ENCODE measurements at places on chromosomes 11 and 22.
A peak's percentile ranks its signal among the peaks of the same experiment; 100 is the strongest.

GRCh38 chr11:473415-473814, 23.3 kb downstream of the PTDSS2 start:
- no peak overlapping the region for H3K4me3 ChIP-seq
- peaks cover 7% of the 10 kb centered on the region for H3K36me3 ChIP-seq
- no peaks in the 10 kb centered on the region for H3K27me3 ChIP-seq
- no peak overlapping the region for H3K27ac ChIP-seq
- no peaks in the 10 kb centered on the region for H3K4me1 ChIP-seq

- H3K27ac ChIP-seq = no peak overlapping the region
- H3K36me3 ChIP-seq = no peaks in the 10 kb centered on the region
- H3K4me1 ChIP-seq = peaks cover 5% of the 10 kb centered on the region
- H3K27me3 ChIP-seq = no peaks in the 10 kb centered on the region
- peak overlapping the region; percentile 98 for H3K4me3 ChIP-seq
Observed at GRCh38 chr11:68211546-68211945, 1.6 kb downstream of the KMT5B start.

DNA sequence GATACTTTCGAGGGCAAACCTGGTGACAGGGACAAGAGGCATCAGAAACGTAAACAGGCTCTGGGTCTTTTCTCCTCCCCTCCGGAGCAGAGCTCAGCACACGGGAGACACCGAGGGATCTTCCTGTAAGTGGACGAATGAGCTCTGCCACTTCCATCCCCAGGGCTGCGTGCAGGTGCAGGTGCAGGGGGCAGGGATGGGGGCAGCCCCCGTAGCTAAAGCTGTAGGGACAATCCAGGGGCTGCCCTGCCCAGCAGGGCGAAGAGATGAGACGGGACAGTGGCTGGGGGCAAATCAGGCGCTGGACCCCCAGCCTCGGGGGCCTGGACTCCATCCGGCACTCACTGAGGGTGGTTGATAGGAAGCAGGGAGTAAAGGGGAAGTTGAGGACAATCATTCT, 505.4 kb downstream of the BRD1 start:
- no peak for DNase-seq
- no peak overlapping the region for H3K27ac ChIP-seq
- H3K4me1 ChIP-seq = no peaks in the 10 kb centered on the region
- no peaks in the 10 kb centered on the region for H3K27me3 ChIP-seq

DNA sequence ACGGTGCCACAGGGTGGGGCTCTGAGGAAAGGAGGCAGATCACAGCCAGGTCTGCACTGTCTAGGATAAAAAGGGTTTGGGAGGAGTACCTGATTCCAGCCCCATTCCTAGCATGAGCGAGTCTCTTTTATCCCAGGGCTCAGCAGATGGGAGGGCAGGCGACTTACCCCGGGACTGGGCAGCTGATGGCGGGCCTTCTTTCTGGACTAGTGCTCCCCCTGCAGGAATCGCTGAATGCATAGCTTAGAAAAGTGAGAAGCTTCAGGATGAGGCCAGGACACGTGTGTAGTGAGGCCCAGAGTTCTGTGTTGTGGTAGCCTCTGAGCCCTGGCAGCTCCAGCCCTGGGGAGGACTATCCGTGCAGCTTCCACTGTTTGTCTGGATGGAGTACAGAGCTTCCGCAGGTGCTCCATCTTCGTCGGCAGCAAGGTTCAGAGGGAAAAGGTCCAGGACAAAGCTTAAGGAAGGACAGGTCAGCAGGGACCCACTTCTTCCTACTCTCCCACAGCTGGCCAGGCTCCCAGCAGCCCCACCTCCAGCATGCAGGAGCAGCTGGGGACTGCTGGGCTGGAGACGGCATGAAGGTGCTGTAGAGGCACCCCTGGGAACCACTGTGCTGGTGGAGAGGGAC, 30.4 kb downstream of the COMMD9 start:
- no peak overlapping the region for H3K27ac ChIP-seq
- peaks cover 5% of the 10 kb centered on the region for H3K4me1 ChIP-seq
- no peaks in the 10 kb centered on the region for H3K36me3 ChIP-seq
- no peak overlapping the region for H3K4me3 ChIP-seq

DNA sequence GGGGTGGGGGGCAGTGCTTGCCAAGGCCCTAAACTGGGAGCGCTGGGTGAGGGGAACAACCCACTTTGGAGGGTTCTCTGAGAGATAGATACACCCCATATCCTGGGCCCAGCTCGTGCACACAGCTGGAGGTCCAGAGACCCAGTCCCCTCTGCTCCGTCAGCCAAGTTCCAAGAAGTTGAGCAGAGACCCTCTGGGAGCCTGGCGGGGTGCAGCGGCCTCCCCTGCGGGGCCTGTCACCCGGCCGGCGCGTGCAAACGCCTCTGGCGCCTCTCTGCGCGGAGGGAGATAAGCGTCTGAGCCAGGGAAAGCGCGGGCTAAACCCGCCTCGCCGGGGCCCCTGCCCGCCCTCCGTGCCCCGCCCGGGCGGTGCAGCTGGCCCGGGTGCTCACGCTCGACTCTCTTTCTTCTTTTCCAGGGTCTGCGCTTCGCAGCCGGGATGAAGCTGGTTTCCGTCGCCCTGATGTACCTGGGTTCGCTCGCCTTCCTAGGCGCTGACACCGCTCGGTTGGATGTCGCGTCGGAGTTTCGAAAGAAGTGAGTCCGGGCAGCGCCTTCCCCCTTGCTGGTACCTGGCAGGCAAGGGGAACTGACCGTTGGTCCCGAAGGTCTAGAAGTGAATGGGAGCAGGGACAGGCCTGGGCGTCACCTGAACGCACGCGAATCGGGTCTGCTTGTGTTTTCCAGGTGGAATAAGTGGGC, 540 bp downstream of the ADM start:
- H3K27me3 ChIP-seq = peaks cover 65% of the 10 kb centered on the region
- peaks cover 25% of the 10 kb centered on the region for H3K36me3 ChIP-seq
- no peak overlapping the region for H3K27ac ChIP-seq
- H3K4me1 ChIP-seq = no peaks in the 10 kb centered on the region
- peak overlapping the region; percentile 93 for H3K4me3 ChIP-seq

DNA sequence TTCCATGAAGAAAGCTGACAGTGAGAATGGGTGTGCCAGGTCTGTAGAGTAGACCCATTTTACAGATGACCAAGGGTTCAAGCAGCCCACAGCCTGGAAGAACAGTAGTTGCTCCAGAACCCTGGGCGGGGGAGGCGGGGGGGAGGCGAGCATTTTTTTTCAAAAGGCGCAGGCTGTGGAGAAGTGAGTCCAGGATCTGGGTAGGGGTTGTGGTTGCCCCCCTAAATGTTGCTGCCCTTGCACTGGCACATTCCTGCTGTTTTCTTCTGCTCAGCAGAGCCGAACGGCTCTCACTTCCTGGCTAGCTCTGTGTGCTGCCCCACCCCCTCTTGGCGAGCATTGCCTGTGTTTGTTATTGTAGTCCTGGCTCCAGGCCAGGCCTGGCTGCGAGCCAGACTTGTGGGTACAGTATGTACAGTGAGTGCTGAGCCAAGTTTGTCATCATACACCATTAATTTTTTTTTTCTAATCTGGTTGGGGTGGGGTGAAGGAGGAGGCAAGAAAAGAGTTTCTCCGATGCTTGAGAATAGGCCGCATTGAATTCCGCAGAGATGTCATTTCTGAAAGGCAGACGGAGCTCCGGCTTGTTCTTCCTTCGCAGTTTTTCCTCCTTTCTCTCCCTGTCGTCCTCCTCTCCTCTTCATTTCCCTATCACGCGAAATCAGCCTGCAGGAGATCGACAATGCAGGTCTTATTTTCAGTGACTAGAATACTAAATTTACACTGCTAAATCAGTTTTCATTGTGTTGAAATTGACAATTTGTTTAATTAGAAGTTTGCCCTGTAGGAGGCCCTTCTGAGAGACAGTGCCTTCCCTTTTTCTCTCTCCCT, 100.5 kb downstream of the ZBTB16 start:
- no peaks in the 10 kb centered on the region for H3K4me1 ChIP-seq
- H3K27ac ChIP-seq = peak overlapping the region; percentile 58
- no peaks in the 10 kb centered on the region for H3K36me3 ChIP-seq
- peak; percentile 65 for DNase-seq

DNA sequence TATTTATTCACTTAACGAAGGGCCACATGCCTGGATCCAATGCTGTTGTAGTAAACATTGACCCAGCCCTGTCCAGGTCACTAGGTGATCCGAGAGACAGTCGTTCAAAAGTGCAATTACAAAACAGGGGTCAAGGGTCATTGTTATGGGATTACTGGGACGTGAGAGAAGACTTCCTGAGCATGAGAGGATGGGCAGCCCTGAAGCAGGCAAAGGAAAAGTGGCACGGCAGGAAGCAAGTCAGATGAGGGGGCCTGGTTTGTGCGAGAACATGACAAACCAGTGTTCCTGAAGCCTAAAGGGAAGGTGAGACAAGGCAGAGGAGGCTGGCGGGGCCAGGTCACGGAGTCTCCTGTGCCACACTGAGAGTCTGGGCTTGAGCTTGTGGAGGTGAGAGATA, 15.8 kb upstream of the MMP20 start:
- H3K27ac ChIP-seq = no peak overlapping the region
- H3K4me1 ChIP-seq = no peaks in the 10 kb centered on the region
- H3K36me3 ChIP-seq = no peaks in the 10 kb centered on the region
- no peaks in the 10 kb centered on the region for H3K27me3 ChIP-seq

DNA sequence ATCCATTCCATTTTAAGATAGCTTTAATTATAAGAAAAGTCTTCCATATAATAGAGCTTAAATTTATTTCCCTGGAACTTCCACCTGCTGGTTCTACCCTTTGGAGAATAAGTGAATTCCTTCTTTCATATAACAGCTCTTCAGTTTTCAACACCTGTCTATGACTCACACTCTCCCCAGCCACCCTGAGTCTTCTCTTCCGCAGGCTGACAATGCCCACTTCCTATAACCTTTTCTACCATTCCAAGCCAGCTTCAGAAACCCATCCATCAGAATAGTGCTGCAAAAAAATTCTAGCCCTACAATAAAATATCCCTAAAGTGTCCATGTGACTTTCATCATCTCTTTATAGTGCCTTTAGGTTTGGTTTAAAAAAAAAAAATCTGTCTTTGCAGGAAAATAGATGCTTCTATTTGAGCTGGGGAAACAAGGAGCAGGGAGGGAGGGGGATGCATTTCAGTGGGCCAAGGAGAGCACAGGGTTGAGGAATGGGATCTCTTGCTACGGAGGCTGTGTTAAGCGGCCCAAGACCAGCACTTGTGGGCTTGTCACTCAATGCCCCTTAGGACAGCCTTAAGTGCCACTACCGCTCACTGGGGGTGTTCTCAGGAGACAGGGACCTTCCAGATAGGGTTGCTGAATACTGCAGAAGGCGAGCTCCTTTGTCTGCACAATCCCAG, 178.6 kb downstream of the DSCAML1 start:
- DNase-seq = no peak
- peaks cover 3% of the 10 kb centered on the region for H3K4me1 ChIP-seq
- no peak overlapping the region for H3K27ac ChIP-seq

DNA sequence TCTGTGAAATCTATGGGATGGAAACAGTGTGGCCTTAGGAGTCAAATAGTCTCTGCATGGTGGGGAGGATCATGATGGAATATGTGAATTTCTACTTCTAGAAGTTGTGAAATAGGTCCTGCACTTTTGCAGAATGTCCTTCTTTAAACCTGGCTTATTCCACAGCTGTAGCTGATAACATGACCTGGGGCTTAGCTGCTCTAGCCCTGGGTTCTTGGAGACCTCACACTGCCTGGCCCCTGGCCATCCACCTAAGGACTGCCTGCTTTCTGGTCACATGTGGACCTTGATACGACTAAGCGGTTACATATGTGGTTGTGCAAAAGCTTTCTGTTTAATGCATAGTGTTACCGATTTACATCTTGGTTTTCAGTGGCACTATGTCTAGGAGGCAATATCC, 88.2 kb downstream of the SWAP70 start:
- no peak overlapping the region for H3K27ac ChIP-seq
- peaks cover 51% of the 10 kb centered on the region for H3K36me3 ChIP-seq
- H3K27me3 ChIP-seq = no peaks in the 10 kb centered on the region
- no peaks in the 10 kb centered on the region for H3K4me1 ChIP-seq
- DNase-seq = no peak

GRCh38 chr22:30770716-30771115, 76.0 kb downstream of the OSBP2 start:
- H3K27me3 ChIP-seq = no peaks in the 10 kb centered on the region
- no peak overlapping the region for H3K4me3 ChIP-seq
- H3K27ac ChIP-seq = no peak overlapping the region
- H3K4me1 ChIP-seq = no peaks in the 10 kb centered on the region

DNA sequence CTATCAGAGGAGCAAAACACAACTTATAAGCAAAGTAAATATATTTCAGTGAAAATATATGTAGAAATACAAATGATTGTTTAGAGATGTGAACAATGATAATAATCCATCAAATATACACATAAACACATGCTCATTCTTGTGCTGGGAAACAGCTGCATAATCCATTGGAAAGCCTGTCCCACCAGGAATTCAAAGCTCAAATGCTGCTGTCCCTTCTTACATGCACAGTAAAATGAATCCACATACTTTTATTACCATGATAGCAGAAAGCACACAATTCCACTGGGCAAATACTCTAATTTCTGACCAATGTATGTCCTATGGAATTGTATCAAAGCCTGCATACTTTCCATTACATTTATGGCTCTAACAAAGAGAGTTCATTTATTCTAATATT, 44.5 kb downstream of the SOX6 start:
- no peak for DNase-seq
- H3K36me3 ChIP-seq = no peaks in the 10 kb centered on the region
- no peaks in the 10 kb centered on the region for H3K27me3 ChIP-seq
- H3K27ac ChIP-seq = no peak overlapping the region
- H3K4me3 ChIP-seq = no peak overlapping the region

DNA sequence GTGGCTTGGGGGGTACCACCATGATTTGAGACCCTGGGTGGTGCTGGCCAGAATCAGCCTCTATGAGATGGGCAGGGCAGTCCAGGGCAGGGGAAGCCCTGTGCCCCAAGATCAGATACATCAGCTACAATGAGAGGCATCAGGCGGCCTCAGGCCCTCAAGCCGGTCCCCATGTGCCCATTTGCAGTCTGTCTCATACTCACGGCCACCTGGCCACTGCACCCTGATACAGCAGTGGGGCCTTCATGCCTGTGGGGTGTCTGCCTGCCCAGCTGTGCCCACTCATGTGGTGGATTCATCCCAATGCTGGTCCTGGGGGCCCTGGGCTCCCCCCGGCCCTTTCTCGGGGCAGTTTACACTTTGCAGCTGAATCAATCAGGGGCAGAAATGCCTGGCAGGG, 42.4 kb upstream of the KCNQ1OT1 start:
- DNase-seq = no peak
- H3K36me3 ChIP-seq = no peaks in the 10 kb centered on the region
- H3K27ac ChIP-seq = no peak overlapping the region
- no peak overlapping the region for H3K4me3 ChIP-seq
- peaks cover 8% of the 10 kb centered on the region for H3K4me1 ChIP-seq

- H3K4me3 ChIP-seq = no peak overlapping the region
- DNase-seq = no peak
- H3K4me1 ChIP-seq = peaks cover 6% of the 10 kb centered on the region
- H3K27me3 ChIP-seq = peaks cover 15% of the 10 kb centered on the region
- H3K27ac ChIP-seq = no peak overlapping the region
Observed at GRCh38 chr22:50585781-50586180, 3.1 kb upstream of the CHKB start.
